ENCODE measurements at places on chromosomes 6 and 20. TPM values are rescaled to one million over a fixed set of nuclear protein-coding genes. Genes with fewer than 3 reads are reported as not detected.
A peak's percentile ranks its signal among the peaks of the same experiment; 100 is the strongest.

Gene ACTL10
- total RNA-seq: 2.5 TPM

Gene TXLNB
- 1.7 TPM for total RNA-seq

Gene C6orf15
- total RNA-seq: not detected

Gene NKX2-4
- not detected for total RNA-seq

Gene ANKRD66
- not detected for total RNA-seq

Gene TCP11
- total RNA-seq: not detected

DNA sequence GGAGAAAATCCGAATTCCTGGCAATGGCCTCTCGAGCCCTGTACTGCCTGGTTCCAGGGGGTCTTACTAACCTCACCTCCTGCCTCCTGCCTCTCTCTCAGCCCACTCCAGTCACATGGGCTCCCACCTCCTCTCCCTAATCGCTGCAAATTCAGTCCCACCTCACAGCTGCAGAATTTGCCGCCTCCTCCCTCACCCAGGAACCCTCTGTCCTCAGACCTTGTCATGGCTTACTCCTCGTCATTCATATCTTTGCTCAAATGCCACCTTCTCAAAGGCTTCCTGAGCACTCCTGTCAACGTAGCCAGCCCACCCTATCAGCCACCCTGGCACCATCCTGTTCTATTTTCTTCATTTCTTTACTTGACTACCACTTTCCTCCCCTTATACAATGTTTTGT, 89.0 kb downstream of the SLC2A10 start:
- no peak for DNase-seq

GRCh38 chr6:133806382-133807140, 82.4 kb upstream of the TCF21 start:
- no peak for DNase-seq

DNA sequence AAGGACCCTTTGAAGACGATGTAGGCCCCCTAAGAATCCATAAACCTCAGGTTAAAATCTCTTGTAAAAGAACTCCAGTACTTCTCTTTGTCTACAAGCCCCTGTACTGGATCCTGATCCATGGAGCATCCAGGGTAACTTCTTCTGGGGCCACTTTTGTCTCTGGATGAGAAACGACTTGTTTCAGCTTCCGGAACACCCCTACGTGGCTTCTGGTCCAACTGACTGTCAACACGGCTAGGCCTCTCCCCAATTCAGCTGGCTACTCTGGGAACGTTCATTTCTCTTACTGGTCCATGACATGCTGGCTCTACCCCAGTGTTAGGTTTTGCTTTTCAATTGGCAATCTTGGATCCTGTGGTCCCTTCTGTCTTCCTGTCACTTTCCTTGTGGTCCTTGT, 198.0 kb downstream of the BACH2 start:
- no peak for DNase-seq

DNA sequence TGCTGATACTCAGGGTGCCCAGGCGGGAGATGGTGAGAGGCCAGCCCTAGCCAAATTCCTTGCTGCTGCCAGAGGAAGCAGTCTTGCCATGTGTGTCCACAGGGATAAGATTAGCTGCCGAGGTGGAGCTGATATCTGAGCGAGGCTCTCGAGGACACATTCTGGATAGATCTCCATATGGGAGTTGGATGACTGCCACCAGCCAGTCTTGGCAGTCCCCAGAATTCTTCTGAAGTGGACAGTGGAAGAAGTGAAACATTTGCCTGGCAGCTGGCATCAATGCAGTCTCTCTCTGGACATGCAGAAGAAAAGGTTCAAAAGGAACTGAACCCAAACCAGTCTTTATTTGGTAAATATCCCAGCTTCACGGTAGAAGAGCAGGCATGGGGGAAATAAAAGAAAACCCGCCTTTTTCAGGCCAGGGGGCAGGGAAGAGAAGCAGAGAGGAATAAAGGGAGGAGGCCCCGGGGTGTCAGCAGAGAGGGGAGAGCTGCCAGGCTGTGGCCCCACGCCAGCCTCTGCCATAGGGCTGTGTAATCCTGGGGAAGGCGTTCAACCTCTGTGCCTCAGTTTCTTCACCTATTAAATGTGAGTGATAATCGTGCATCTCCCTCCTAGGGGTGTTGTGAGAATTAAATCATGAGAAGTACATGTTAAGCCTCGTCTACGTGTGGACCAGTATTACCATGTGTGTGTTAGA, 3.7 kb upstream of the FUCA2 start:
- DNase-seq: no peak

- DNase-seq: no peak
Measured at GRCh38 chr20:33927724-33928123, 66.0 kb upstream of the RALY start.

DNA sequence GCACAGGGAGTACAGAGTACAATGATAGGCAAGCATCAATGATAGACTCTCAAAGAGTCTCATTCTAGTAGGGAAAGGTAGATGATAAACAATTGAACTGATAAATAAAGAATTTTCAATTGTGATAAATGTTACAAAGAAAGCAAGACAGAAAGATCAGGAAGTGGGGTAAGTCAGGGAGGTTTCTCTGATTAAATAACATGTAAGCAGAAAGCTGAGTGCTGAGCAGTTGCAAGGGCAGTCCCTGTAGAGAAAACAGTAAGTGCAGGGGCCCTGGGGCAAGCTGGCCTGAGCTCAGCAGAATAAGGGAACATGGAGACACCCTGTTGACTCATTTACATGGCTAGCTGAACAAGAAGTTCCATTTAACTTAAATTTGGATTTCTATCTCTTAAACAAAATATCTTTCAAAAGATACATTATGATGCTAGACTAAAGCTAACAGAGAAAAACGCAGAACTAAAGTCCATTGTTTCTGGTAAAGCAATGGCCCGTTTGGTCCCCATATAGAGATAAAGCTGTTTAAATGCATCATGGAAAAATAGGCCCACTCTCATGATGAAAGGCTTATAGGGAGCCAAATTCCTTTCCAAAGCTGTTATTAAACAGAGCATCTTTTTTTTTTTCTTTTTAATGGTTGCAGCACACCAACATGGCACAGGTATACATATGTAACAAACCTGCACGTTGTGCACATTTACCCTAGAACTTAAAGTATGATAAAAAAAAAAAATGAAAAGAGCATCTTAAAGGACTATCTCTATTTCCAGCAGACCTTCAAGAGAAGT, 5.3 kb upstream of the TNFAIP3 start:
- no peak for DNase-seq

DNA sequence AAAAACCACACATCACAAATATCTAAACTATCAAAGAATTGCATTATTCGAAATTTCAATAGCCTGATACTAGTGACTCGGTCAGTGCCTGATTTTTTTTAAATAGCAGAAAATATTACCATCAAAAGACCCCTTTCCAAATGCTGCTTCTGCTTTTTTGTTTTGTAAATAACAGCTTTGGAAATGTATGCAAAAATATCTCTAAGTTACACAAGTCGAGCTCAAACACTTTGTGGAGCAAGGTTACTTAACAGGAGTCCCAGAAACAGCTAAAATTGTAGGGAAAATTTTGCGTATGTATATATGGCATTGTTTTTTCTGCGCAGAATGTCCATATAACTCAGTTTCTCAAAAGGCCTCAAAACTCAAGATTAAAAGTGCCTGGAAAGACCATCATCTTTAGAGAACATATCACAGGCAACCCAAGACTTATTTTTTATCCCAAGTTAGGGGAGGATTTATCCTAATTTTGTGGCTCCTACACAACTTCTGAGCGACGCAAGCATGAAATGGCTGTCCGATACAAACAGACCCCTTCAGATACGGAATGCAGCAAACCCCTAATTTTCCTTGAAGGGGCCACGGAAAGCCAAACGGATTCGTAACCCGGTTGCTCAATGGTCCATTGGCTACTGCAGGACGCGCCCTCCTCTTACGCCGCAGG, 1.3 kb downstream of the CEP85L start:
- DNase-seq: no peak

DNA sequence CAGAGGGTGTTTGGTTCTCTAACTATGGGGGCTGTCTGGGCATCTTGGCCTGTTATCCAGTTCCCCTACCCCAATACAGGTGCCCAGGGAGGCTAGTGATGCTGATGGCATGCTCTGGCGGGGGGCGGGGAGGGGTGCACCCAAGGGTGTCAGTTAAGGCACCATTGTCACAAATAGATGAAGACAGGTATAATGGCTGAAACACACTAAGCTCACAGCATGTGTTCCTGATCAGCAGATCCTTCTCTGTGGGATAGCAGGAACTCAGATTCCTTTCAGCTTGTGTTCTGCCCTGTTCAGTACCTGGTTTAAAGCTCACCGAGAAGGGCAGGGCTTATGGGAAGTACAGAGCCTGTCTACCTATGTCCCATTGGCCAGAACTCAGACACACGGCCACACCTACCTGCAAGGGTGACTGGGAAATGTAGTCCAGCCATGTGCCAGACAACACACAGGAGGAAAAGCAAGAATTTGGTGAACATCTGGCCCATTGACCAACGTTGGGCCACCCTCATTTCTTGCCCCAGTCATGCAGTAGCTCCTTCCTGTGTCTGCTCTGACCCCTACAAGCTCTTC, 3.4 kb upstream of the RSPO4 start:
- no peak for DNase-seq

DNA sequence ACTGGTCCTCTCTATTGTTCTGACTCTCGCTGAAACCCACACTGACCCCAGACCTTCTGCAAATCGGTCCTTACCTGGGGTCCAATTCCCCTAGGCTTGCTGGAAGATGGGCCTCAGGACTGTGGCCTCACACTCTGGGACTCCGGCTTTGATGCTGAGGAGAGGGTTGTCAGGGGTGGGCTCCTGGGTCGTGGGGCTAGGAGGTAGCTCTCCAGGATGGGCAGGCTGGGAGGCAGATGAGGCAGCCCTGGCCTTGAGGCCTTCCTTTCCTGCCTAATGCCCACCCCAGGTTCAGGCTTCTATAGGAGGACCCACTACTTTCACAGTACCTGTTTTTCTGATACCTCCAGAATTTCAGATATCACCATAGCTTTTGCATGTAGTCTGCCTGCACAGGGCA, 21.4 kb downstream of the HLA-F start:
- DNase-seq: no peak

DNA sequence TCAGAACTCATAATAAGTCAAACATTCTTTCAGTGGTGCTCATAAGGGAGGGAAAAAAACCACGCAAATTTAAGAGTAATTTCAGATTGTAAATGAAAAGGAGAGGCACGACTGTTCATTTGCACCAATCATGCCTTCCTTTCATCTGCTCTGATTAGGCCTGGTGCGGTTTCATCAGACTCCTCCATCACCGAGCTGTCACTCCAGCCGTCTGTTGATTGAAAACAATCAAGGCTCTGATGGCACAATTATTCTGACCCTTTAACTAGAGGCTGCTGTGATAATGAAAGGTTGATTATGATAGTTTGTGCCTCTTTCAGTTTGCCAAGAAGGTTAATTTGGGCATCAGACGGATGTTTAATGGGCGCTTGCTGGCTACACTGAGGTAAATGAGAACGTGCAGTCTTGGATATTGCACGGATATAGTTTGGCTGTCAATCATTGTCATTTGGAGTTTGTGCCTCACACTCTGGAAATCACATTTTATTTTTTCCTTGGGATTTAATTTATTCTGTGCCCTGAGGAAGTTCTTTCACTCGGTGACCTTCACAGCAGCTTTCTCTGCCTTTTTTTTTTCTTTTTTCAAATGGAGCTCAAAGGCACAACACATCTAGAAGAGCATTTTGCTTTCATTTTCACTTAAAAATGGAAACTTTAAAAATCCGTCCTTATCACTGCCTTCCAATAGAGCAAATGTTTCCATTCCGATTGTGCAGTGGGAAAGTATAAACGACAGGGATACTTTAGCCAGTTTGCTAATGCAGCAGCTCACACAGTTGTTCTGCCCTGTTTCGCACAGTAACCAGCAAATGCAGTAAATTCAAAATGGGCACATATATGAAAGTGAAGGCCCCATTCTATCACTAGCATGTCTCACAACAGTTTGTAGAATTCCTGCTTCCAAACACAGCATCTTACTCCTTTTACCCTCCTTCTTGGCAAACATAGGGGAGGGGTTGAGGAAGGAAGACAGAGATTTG, 172.8 kb downstream of the KLHL32 start:
- no peak for DNase-seq

- DNase-seq: no peak
Measured at GRCh38 chr6:16196260-16196983, 42.0 kb upstream of the GMPR start.

DNA sequence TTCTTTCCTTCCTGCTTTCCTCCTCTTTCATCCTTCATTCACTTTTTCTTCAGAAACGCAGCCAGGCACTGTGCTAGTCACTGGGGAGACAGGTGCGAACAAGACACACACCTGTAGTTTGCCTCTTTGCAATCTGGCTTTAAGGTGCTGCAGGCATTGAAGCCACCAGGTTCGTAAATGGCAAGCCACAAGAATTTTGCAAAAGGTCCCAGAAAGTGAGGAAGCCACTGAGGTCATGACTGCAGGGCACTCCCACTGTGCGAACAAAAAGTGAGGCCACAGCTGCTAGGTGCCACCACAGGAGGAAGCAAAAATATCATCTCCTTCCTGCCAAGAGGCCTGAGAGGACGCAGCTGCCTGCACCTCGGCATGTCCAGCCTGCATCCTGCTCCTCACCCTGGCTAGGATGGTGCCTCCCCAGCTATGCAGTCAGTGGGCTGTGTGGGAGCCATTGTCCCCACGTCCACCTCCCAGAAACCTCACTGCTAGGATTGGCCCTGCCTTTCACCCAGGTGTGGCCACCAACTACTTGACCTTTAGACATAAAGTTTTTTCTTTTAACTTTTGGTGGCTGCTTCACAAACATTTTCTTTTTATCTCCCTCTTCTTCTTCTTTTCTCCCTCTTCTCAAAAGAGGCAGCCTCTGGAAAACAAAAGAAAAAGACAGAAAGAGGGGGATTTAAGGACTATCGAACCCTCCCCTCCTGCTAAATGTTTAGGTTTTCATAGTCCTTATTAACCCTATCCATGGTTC, 230.8 kb downstream of the BCAS1 start:
- DNase-seq: peak; percentile 83

GRCh38 chr6:53517021-53517420, 27.9 kb downstream of the GCLC start:
- no peak for DNase-seq

DNA sequence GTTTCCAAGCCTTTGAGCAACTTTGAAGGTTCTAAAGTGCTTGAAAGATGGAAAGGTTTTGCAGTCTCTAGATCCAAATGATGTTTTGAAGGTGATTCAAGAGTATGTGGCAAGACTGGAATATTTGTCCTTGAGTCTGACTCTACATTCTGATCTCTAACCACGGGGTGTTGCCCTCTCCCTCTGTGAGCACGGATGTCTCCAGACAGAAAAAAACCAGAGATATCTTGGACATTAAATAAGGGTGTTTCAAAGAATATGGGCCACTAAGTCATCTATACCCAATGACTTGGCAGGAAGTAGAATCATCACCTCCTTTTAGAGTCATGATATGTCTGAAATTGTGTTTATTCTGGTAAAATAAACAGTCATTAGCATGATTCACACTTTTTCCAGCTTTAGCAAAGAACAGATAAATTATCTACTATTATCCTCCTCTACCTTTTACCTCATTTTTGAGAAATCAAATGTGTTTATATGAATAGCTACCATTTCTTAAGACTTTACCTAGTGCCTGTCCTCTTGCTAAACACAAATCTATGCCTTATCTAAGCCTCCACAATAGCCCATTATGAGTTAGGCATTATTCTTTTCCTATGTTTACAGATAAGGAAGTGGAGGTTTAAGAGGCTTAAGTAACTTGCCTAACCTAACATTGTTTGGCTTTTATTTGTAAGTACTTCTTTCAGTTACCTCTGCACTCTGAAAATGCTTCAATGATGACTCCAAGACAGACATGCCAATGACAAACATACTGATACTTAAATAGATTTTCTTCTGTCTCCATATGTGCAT, 384.4 kb downstream of the BMP2 start:
- no peak for DNase-seq

GRCh38 chr20:33673410-33674293, 576 bp downstream of the NECAB3 start:
- DNase-seq: no peak

Data from Peyer's patch (tissue), 4 donors.